Substantia nigra (tissue), 51 donors: ENCODE measurements at places on chromosomes 7 and 10.

GRCh38 chr7:121083138-121083789 is 94.8 kb downstream of the CPED1 start:
- DNase-seq, result no peak

GRCh38 chr7:128755075-128755818 is 16.1 kb downstream of the CALU start:
- DNase-seq, result no peak

DNA sequence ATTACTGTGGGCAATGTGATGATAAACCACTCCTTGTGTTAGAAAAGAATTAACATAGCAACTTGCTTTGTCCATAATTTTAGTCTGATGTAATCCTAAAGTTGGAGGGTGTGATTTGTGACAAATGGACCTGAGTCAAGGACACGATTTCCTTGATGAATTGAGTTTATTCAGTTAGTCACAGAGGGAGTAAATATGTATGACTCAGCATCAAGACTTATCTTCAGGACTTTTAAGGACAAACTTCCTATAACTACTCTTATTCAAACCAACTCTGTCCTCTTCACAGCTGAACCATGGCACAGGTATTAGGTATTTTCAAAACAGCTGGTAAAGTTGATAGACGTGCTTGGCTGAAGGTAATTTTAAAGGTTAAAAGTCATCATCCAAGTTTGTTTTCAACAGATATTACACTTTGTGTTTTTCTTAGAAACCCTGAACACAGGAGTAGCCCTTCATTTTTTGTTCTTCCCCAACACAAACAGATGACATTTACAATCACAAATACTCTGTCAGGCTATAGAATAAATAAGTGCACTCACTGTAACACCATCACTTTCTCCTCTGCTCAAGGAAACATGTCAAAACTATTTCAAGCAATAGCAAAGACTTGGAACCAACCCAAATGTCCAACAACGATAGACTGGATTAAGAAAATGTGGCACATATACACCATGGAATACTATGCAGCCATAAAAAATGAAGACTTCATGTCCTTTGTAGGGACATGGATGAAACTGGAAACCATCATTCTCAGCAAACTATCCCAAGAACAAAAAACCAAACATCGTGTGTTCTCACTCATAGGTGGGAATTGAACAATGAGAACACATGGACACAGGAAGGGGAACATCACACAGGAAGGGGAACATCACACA is 54.5 kb downstream of the COA1 start:
- no peak for DNase-seq

DNA sequence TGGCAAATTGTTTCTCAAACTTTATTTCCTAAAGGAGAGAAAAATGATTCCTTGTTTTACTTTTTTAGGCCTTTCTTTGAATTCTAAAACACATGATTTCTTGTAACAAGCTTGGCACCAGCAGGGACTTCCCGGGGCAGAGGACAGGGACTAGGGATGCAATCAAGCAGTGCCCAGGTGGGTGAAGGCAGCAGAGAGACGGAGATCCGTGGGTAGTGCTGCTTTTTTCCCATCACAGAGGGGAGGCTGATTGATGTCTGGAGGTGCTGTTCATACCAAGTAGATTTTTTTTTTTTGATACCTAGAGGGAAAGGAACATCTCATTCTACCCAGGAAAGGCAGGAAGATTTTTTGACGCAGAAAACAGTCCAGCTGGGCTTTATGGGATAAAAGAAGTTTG is 91.9 kb downstream of the FAM171A1 start:
- DNase-seq, result no peak

DNA sequence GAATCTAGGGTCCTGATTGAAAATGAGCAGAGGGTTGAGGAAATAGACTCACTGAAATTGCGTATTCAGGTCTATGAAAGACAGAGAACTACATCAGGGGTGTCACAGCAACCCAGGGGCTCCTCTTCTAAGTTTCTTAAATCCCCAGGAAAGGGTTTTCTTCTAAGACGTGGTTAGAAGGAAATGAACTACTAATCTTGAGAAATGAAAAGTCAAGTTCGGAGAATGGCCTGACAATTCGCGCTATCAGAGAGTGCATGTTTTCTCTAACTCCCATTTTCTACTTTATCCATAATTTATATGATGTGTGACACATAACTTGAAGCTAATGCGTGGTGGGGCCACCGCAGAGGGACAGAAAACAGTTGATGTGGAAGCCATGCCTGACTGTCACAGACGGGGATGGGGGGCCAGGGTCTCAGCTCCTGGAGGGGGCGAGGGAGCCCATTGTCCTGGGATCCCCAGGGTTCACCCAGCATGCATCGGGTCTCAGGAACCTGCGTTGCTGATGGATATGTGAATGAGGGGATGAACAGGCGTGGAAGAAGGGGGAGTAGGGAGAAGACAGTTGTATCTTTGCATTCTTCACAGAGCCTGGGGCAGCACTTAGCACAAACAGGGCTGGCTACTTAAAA is 86.3 kb downstream of the PTPRE start:
- DNase-seq, result no peak

DNA sequence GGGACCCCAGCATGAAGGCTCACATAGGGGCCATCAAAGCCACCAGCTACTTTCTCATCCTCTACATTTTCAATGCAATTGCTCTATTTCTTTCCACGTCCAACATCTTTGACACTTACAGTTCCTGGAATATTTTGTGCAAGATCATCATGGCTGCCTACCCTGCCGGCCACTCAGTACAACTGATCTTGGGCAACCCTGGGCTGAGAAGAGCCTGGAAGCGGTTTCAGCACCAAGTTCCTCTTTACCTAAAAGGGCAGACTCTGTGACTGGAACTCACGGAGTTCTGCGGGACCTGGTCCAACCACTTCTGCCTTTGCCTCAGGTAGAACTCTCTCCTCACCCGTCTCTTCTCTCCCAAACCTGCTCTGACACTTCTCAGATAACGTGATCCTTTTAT is 945 bp downstream of the TAS2R40 start:
- no peak for DNase-seq
